Esophagus muscularis mucosa (tissue), 4 donors: ENCODE measurements at places on chromosomes 4 and X. TPM values are rescaled to one million over a fixed set of nuclear protein-coding genes. Genes with fewer than 3 reads are reported as not detected.

Gene FSTL5
- 0.39 TPM for total RNA-seq

Gene GAGE12F
- total RNA-seq = not detected

Gene VCX3B
- total RNA-seq = not detected

Gene PGK1
- 231 TPM for total RNA-seq

Gene RASL11B
- 0.83 TPM for total RNA-seq

Gene PGAM4
- not detected for total RNA-seq

Gene TMEM156
- total RNA-seq = not detected

Gene C1QTNF7
- 41.9 TPM for total RNA-seq

Gene NDNF
- total RNA-seq = 16.0 TPM

Gene PAGE4
- total RNA-seq = not detected

Gene CSAG3
- not detected for total RNA-seq

Gene AFF2
- 10.8 TPM for total RNA-seq

DNA sequence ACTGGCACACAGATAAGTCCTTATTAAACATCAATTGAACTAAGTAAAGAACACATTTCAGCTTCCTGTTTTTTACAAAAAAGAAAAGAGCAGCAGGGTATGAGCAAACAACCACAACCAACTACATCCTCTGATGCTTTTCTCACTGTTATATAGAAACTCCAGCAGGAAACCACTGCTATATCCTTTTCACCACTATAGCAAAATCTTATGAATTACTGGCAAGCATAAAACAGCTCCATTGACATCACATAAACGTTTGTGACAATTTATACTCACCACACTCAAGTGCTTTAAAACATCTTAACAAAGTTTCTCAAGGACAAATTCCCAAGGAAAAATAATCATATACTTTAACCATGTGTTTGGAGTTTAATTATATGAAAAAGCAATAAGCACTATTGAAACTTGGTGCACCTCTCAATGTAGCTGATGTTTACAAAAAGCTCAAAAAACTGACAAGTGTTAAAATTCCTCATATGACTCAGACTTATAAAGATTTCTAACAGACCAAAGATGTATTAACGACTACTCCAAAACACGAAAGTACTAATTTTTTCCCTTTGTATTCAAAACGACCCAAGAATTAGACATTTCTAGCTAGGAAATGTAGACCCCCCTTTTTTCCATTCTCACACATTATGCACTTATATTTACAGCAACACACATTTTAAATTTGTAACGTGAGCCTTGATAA, 12.9 kb downstream of the GPRIN3 start:
- DNase-seq = no peak

DNA sequence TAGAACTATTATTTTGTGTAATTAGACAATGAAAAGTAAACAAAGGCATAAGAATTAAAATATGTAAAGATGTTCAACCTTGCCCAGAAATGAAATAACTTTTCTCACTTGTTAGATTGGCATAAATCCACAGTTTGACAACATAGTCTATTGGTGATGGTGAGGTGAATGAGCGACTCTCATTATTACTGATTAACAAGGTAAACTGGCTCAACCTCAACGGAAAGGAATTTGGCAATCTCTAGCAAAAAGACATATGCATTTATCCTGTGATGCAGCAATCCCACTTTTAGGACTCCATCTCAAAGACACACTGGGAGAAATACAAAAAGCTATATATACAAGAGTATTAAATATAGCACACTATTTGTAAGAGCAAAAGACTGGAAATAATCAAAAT, 22.3 kb downstream of the UBA6 start:
- no peak for DNase-seq

DNA sequence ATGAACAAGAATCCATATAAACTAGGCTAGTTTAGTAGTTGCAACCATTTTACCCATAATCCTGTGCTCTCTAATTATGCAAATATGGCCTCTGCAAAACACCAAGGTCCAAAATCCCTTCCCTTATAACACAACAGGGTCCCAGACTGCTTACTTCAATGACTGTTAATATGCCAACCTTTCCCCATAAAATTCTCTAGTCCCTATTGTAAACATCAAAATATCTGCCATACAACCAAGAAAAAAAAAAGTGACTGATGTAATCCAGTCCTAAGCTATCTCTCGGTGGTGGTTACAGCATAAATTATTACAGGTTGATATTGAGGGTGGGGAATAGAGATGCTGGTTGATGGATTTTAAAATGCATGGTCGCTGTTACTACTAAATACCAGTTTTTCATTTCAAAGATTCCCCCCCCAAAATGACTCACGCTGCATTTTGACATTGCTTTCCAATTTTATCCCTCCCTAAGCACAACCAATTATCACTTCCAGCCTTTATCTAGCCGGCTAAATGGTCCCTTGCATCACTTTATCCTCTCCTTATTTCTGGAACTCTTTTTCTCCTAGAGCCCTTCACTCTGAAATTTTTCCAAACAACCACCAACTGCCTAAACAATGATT, 44.8 kb downstream of the TSPAN5 start:
- no peak for DNase-seq

- no peak for DNase-seq
Observed at GRCh38 chr4:24568425-24568824, 15.9 kb downstream of the DHX15 start.

DNA sequence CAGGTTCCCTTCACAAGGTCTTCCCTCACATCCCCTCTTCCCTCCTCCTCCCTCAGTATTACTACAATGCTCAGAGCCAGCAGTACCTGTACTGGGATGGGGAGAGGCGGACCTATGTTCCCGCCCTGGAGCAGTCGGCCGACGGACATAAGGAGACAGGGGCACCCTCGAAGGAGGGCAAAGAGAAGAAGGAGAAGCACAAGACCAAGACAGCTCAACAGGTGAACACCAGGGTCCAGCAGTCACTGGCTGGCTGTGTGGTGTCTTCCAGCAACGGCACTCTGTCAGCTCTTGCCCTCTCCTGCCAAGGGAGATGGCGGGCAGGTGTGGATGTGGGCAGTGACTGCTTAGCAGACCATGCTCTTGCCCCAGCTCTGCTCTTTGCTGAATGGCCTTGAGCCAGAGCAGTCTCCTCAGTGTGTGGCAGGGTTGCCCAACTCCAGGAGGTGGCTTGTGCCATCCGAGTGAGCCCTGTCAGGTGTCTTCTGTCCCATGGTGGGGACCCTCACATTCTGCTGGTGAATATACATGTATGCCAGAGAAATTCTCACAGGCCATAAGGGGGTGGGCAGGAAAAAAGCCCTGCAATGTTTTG, 11.4 kb upstream of the UBA1 start:
- DNase-seq = no peak

DNA sequence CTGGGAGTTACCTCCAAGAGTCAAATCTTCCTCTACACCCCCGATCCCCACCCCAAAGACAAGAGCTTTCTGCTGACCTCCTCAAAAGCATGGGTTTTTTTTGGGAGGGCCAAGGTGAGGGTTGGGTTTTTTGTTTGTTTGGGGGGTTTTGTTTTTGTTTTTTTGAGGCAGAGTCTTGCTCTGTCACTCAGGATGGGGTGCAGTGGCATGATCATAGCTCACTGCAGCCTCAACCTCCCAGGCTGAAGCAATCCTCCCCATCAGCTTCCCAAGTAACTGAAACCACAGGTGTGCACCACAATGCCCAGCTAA, 18.7 kb upstream of the WFS1 start:
- no peak for DNase-seq

GRCh38 chr4:172843192-172843591, 325.4 kb upstream of the GALNT7 start:
- no peak for DNase-seq

GRCh38 chrX:14698790-14699189, 169.5 kb downstream of the GLRA2 start:
- no peak for DNase-seq

DNA sequence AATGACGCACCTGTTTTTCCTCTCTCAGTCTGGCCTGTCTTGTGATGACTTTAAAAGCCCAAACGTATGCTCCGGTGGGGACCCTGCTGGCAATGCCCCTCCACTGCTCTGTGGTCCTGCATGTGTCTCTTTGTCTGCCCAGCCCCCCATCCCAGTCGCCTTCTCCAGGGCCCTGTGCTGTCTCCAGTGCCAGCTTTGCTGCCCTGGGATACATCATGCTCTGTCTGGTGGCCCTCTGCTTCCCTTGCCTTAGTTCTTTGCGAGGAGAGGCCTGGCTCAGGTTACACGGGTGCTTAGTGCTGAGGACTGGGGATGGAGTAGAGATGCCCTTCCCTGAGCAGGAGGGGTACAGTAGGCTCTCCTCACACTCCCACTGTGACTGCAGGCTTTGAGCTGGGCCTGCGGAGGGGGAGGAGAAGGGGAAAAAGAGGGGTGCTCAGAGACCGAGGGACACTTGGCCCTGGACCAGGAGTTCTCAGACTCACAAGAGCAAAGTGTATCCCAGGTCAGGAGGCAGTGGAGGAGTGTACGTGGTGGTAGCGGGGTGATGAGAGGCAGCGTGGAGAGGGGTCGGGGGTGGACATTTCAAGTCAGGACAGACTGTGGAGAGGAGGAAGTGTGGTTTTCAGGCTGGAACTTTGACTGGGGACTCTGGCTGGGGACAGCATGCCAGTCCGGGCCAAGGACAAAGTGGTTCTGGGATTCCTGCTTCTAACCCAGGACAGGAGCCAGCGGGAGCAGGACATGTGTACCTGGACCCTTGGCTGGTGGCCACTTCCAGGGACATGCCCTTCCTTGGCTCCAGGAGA, 2.8 kb downstream of the APLN start:
- peak; percentile 21 for DNase-seq

DNA sequence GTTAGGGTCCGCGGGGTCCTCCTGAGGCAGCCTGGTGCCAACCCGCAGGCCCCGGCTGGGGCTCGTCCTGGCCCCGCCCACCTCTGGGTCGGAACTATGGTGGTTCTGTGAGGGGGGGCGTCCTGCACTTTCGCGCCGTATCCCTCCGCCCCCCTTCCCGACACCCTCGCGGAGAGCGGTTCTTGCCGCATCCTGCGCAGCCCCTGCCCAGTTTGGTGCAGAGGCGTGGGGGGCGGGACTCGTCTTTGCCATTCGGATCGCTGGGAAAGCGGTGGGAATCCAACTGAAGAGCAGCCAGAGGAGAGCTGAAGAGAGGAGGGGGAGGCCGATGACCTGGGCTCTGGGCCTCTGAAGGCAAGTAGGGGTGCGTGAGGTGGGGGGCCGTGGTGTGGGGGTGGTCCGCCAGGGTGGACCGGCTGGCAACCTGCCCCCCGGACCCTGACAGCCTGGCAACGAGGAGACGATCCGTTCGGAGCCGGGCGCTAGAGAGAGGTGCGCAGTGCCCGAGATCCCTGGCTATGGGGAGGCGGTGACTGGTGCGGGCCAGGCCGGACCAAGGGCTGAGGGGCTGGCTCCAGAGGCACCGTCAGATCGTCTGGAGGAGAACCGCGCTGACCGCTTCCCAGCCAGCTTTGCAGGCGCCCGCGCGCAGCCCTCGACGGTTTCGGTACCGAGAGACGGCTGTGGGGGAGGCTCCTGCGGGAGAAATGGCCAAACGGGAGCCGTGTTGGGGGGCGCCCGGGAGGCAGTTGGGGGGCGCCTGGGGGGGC, at the start of gene GPRASP1:
Gene GPRASP1, plus strand, starts transcription at position 242 of the 770 bp plus-strand sequence. CDS start 2,431 bp downstream, outside the sequence.
- peak; percentile 91 for DNase-seq

- no peak for DNase-seq
Observed at GRCh38 chrX:105475801-105476200, 255.3 kb upstream of the TEX13A start.

- DNase-seq = no peak
Observed at GRCh38 chr4:23768541-23768940, 121.3 kb downstream of the PPARGC1A start.

- DNase-seq = no peak
Observed at GRCh38 chr4:150510176-150510865, 71.6 kb upstream of the MAB21L2 start.

DNA sequence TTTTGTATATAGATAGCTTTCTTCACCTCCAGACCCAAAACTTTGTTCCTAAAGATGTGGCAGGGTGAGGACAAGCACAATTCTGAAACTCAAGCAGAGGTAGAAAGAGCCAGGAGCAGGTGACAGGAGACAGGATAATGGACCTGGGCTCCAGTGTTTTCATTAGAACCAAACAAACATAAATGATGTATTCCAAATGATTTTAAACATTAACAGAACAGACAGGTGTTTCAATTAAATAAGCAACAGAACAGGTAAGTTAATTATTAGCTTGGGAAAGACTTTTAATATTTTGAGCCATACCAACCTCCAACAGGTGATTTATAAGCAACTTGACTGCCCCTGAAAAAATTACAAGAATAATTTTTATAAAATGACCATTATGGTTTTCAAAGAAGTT, 459.4 kb upstream of the LCORL start:
- no peak for DNase-seq

DNA sequence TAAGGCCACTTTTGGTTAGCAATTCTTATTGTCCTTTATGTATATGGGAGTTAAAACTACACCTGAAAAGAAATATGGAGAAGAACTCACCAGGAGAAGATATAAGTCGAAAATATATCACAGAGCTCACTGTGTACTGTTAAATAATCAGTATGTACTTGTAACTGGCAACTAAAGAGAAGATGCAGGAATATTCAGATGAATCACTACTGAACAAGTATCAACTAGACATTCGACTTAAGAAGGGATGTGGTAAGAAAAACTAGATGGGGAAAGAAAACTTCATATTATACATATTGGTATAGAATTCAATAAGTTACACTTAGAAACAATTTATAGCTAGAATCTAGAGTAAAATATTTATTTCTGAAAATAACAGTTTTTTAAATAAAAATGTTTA, 230.0 kb downstream of the CAMK2D start:
- DNase-seq = no peak

DNA sequence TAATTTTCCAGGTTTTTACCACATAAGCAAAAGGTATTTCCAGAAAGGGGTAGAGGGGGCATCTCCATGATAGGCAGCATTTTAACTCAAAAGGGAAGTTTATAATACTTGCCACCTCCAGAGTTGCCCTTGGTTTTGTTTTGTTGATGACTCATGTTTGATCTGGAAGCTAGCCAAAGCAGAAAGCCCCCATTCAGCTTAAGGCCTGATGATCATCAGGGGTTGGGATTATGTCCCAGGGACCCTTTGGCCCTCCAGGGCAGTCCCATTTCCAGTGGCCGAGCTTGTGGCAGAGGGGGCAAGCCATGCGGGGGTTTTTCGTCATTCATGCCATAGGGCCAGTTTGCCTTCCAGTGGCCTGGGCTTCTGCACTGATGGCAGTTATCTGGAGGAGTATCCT, 143.0 kb upstream of the PLAC1 start:
- DNase-seq = no peak

- no peak for DNase-seq
Observed at GRCh38 chrX:71493111-71493613, 39.7 kb upstream of the OGT start.

DNA sequence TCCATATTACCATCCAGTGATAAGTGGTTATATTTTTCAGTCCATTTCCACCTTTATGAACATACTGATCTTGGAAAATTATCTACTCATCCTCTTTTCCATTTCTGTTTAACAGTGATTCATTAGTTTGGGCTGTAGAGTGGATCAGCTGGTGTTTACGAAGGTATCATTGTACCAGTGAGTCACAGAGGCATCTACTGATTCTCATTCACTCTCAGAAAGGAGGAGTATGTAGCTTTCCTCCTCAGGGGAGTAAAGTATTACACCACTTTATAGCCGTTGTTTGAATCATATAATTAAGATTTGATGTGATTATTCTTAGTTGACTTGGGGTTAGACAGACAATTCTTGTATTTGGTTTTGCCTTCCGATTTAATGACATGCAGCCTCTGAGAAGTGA, 74.7 kb downstream of the GALNT7 start:
- no peak for DNase-seq
